ENCODE measurements at places on chromosomes 7 and 10.

- no peak for DNase-seq
These were observed 59.4 kb upstream of the ASAH2 start for GRCh38 chr10:50310560-50311174.

DNA sequence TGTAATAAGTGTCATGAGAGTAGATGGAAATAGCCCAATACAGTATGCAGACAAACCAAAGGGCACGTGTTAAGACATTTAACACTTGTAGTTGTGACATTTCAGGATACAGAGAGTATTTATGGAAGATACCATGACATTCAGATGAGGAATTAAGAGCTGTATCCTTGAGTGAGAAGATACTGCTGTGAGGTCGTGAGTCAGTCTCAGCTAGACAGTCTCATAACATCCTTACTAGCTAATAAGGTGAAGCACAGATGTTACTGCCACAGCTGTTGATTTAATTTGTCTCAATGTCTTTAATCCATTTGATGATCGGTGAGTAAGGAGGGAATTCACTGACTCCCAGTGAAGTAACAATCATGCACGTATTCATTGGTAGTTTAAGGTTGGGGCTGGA, 288.0 kb upstream of the AKR1E2 start:
- no peak for DNase-seq

DNA sequence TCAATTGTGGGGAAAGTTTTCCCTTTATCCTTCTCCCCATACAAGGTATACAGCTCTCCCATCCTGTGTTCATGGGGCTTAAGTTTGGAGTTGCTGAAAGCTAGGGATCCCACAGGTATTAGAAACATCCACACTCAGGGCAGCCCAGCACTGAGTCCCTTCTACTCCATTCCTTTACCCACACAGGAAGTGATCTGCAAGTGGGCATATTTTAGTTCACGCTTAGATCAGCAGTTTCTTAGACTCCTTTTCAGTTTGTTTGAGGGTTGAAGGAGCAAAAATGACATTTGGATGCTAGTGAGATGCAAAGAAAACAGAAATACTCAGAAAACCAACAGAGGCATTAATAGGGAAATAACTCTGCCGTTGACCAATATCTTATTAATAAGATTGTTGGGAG, 134.7 kb downstream of the VPS50 start:
- no peak for DNase-seq

GRCh38 chr10:34104829-34105572, 710.1 kb downstream of the PARD3 start:
- no peak for DNase-seq

GRCh38 chr7:148148456-148148855, 442.1 kb upstream of the C7orf33 start:
- no peak for DNase-seq

DNA sequence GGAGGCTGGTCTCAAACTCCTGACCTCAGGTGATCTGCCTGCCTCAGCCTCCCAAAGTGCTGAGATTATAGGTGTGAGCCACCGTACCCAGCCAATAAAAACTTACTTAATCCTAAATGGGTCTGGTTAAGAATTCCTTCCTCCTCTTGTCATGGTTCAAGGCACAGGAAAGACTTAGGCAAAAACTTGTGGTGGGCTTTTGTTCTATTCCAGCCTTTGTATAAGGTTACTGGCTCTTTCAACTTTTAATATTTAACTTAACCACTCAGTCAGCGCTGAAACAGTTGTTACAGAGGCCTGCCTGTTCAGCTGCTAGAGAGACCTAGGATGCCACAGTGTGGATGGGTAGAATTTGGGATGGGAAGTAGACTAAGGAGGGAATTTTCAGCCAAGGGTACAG, 28.1 kb upstream of the GARS1 start:
- DNase-seq: no peak

DNA sequence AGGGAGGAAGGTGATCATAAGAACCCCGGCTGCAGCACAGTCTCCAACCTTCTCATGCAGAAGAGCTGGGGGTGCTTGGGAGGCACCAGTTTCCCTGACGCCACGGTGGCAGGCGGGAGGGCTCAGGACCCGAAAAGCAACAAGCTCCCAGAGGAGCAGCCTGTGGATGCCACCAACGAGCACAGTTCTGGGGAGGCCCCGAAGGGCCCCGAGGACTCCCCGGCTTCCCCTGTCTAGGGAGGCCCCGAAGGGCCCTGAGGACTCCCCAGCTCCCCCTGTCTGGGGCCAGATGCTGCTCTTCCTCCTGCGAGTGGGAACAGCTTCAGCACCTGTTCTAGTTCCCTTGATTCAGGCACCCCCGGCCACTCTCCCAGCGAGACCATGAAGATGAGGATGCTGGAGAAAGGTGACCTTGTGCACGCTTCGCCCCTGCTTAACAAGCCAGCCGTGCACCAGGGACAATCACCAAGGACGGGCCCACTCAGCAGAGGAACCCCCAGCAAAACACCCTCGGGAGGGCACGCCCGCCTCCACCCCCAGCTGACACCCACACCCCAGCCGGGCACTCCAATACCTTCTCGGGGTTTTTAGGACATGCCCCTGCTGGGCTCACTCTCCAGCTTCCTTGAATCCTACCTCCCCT, 112.5 kb downstream of the PTPRN2 start:
- DNase-seq: no peak

- no peak for DNase-seq
These were observed 8.9 kb downstream of the TES start for GRCh38 chr7:116219288-116219687.

- no peak for DNase-seq
These were observed 9.1 kb upstream of the ZYX start for GRCh38 chr7:143372070-143372469.

- DNase-seq: no peak
These were observed 9.3 kb upstream of the PNLIPRP3 start for GRCh38 chr10:116418389-116418788.

- DNase-seq: no peak
These were observed 707.8 kb downstream of the SUGCT start for GRCh38 chr7:40842641-40843040.

DNA sequence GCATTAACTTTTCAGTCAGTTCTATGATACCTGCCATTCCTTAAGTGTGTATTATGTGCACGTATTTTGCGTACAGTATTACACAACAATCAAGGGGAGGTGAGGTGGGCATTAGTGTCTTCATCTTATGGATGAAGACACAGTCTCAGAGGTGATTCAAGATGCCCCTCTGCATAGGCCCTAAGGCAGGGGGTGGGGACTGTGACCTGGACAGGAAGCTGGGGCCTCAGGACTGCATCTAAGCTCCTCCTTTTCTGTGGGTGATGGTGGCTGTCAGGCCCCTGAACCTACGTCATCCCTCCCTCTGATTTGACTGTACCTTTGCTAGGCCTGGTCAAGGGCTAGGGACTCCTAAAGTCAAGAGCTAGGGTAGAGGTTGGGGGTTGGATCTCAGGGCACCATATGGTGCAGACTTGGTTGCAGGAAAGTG, 38.9 kb downstream of the HK1 start:
- no peak for DNase-seq

- no peak for DNase-seq
These were observed 134.2 kb upstream of the GJD4 start for GRCh38 chr10:35470925-35471315.
